ENCODE measurements at places on chromosomes 3 and 15.

GRCh38 chr3:156611870-156612494 is 57.1 kb upstream of the SSR3 start:
- no peak for DNase-seq

GRCh38 chr3:46466871-46467403 is 2.2 kb upstream of the LTF start:
- DNase-seq, result no peak

DNA sequence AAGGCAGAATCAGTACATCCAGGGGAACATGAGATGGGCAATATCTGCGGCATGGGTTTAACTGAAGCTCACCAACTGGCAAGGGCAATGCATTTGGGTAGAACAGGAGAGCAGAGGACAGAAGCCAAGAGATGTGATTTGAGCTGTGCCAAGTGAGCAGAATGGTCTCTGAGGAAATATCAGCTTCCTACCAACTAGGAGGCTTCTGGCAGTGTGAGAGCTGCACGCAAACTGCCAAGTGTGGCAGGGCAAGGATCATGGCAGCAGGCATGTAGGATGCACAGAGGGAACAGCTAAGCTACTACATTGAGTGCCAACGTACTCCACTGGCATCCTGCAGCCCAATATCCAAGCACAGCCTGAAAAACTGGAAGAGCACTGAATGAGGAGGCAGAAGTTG is 1036.5 kb downstream of the TUSC7 start:
- DNase-seq, result peak; percentile 90

DNA sequence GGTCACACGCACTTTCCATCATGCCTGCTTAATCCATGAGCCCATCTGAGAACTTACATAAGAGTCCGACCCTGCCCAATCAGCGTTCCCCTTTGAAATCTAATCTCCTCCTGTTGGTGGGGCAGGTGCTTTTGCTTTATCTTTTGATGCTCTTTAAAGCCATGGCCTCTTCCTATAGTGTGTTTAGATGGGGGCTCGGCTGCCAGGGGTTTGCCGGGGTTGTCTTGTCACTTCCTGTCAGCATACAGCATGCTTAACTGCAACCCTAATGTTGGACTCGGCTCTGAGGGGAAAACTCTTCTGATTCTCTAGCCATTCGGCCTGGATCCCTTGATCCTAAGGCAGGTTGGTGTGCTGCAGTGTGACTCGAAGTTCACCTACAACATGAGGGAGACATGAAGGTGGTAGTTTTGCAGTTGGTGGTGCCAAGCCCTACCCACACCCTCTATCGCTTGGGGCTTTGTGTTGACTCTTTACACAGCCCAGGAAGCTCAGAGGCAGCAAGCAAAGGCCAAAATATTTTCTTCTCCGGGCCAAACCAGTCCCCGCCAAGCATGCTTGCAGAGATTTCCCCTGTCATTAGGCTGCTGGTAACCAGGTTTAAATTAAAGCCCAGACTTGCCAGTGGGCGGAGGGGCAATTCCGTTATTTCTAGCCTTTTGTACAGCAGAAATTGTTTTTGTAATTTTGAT is 218.7 kb downstream of the FEZF2 start:
- no peak for DNase-seq

DNA sequence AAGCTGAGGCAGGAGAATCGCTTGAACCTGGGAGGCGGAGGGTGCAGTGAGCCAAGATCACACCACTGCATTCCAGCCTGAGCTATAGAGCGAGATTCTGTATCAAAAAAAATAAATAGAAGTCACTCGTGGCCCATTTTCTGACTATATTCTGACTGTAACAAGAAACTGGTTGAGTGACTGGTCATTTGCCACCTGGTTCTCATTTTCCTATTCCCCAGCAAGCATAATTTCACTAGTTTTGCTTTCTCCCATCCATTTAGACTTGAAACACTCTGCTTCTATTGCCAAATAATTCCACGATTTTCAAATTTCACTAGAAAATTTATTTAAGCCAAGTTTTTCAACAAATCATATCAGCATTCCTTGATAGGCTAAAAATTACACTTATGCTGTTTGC is 40.7 kb downstream of the C3orf70 start:
- DNase-seq, result no peak

DNA sequence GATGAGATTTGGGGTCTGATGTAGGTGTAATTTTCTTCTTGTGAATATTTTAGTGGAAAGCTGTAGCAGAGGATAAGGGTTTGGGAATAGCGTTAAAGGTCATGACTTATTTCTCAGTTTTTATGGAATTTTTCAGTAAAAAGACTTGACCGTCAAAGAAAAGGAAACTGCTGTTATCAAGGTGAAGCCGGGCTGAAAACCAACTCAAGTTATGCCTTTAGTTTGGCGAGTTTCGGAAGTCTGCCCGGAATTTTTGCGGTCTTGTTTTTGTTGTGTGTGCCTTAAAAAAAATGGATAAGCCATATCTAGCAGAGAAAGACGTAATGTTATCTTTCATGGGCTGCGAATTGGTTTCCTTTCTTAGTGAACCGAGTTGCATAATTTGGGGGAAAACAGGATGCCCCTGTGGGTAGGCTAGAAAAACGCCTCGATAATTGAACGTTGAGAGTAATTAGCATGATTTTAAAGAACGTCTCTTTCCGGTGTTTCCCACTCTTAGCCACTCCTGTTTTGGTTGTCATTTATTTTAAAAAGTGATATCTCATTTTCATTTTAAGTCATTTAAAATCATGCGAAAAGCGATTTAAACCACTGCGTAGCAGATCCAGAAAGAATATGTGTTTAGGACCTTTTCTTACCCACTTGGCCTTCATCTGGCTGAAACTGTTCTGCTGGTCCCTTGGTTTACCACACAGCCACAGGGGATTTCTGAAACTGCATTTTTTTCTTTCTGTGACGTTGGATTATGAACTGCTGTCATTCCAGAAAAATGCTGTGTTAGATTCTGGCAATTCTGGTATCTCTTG is 1.1 kb downstream of the NFKBIZ start:
- DNase-seq, result peak; percentile 41

DNA sequence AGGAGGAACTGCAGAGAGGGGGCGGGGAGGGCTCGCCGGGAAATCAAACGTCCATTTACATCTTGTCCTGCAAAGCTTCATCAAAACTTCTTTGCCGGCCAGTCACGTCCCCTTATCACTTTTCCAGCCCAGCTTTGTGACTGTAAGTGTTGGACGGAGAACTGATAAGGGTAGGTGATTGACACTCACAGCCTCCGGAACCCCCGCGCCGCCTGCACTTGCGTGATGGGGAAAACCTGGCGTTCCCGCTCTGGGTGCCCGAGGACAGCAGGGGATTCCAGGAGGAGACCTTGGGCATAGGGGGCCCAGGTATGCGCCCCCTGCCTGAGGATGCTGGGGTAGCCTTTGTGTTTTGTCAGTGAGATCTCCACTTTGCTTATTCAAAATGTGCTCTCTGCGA is 72.8 kb upstream of the ANKRD34C start:
- no peak for DNase-seq

- DNase-seq, result no peak
These were observed 33.1 kb upstream of the LIPC start for GRCh38 chr15:58398643-58399042.

GRCh38 chr3:17182166-17182565 is 297.4 kb downstream of the PLCL2 start:
- no peak for DNase-seq

DNA sequence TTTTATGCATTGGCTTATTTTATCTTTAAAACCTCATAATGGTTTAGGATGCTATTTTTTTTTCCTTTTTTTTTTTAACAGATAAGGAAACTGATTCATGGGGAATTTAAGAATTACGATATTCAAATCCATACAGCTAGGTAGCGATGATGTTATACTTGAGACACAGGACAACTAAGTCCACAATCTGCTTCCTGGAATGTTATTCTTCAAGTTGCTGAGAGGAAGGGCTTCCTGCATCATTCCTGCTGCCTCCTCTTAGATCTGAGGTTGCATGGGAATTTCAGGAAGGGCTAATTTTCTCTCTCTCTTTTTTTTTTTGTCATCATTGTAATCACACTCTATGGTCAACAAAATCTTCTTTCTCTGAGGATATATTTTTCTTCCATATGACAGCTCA is 595.5 kb downstream of the GRM7 start:
- no peak for DNase-seq

GRCh38 chr3:193805448-193805847 is 212.4 kb downstream of the OPA1 start:
- DNase-seq, result peak; percentile 9

- DNase-seq, result no peak
These were observed 940 bp downstream of the BOC start for GRCh38 chr3:113212150-113212843.

DNA sequence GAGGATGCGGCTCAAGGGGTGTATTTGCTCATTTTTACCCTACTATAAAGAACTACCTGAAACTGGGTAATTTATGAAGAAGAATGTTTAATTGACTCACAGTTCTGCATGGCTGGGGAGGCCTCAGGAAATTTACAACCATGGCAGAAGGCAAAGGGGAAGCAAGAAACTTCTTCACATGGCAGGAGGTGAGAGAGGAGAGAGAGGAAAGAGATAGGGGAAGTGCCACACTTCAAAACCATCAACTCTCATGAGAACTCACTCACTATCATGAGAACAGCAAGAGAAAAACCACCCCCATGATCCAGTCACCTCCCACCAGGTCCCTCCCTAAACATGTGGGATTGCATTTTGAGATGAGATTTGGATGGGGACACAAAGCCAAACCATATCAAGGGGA is 192.7 kb downstream of the DIPK2A start:
- DNase-seq, result no peak

GRCh38 chr3:120646771-120647432 is 35.1 kb downstream of the HGD start:
- DNase-seq, result no peak

DNA sequence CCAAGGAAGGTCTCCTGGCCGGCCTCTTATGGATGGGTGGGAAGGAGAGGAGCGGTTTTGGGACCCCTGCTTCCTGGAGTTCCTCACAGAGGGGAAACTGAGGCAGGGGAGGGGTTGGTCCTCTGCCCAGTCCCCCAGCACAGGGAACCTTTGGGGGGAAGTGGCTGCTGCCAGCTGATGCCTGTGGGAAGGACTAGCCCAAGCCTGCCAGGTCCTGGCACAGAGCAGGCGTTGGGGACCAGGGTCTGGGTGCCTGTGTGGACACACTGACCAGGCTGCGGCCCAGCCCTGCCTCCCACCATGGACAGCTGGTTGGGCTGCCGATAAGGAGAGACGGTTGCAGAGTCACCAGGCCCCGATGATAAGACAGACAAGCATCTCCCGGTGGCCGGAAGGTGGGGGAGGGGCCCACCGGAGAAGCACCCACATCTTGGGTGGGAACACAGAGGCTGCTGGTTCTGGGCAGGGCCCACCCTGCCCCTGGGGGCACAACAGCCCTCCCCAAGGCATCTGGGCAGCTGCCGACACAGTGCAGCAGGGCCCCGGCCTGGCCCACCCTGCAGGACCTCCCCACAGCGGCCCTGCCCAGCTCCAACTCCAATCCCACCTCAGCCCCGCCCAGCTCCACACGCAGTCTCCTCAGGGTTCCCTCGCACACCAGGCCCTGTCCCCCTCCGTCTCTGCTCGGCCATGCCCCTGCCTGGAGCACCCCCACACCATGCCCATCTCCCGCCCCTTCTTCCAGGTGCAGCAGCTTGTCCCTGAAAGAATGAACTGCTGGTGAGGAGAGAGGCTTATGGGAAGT is 50.7 kb downstream of the DNAJB8 start:
- no peak for DNase-seq

GRCh38 chr3:15653321-15653720 is 51.8 kb downstream of the BTD start:
- no peak for DNase-seq

GRCh38 chr15:86557018-86557550 is 477.4 kb downstream of the AGBL1 start:
- DNase-seq, result no peak

DNA sequence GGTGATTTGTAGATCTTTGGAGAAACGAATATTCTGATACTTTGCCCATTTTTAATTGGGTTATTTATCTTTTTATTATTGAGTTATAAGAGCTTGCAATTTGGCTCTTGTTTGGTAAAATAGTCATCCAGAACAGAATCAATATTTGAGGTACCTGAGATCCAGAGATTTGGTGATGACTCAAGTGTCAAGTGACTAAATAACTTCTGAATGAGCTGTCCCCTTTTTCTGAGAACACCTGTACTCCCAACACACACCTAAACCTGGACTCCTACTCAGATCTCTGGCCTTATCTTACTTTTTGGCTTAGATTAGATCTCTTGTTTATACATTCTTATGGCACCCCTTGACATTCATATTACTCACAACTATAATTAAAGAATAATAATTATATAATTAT is 3.1 kb upstream of the TRA2B start:
- DNase-seq, result no peak

DNA sequence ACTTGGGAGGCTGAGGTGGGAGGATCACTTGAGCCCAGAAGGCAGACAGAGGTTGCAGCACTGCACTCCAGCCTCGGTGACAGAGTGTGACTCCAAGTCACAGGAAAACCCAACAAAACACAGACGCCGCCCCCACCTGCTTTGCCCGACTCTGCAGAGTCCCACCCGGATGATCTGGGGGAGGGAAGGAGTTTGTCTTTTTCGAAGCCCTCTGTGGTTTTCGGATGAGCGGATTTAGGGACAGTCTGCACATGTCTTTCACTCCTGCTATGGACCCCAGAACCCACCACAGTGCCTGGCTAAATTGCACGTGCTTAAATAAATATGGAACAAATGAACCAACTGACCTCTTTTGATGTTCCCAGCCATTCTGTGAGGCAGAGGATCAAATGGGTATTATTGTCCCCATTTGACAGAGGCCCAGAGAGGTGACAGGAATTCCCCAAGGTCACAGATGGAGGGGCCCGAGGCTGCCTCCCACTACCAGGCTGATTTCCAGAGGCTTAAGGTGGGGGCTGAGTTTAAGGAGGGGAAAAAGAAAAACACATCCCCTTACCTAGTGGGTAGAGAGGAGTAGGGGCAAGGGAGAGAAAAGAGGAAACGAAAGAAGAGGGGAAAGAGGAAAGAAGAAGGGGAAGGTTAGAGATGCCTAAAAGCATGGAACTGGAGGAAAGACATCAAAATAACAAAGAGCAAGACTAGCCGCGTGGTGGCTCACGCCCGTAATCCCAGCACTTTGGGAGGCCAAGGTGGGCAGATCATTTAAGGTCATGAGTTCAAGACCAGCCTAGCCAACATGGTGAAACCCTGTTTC is 59.4 kb upstream of the TFRC start:
- DNase-seq, result no peak

Measured in G401 (cell line).